ENCODE measurements at places on chromosomes 5 and 9.

DNA sequence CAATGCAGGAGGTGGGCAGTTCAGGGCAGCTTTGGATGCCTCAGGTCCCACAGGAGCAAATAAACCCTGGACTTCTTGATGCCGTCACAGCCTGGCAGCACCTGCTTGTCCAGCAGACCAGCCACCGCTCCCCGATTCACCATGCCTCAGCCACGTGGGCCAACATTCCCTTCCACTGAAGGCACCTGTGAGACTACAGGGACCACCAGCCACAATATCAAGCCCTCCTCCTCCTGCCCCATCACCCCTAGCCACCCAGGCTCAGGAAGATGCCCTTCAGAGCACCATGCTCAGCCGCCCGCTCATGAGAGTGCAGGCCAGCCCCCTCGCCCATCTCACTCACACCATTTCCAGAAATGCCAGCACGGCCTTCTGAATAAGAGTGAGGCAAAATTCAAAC is 234.7 kb downstream of the SYK start:
- no peak for DNase-seq

DNA sequence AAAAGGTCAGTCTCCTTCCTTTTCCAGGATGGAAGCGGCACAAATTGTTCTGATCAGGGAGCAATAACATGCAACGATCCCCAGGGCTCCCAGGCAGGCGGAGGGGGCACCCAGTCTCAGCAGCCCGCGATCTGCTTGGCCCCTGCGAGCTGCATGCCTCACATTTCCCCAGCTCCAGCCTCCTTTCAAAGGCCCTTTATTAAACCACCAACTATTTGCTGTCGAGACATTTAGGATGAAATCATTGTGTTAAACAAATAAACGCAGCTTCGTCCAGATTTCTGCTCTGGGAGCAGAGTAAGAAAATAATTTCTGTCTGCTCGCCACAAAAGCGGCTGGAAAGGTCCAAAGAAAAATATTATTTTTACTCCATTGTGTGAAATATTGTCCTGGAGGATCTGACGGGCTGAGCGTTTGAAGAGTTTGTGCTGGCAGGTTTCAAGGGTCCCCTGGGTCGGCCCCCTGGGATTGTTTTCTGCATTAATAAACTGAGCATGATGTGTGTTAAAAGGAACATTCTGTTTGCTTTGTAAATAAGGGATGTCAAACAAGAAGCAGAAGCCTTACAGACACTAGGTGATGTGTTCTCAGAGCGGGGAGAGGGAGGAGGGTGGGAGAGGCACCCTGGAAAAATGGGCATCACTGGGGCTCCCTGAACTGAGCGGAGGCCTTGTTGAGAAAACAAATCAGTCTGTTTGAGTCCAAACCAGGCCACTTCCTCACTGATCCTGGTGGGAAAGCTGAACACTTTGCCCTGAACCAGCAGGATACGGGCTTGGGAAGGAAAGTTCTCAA is 110.1 kb downstream of the FOXD1 start:
- DNase-seq = no peak

DNA sequence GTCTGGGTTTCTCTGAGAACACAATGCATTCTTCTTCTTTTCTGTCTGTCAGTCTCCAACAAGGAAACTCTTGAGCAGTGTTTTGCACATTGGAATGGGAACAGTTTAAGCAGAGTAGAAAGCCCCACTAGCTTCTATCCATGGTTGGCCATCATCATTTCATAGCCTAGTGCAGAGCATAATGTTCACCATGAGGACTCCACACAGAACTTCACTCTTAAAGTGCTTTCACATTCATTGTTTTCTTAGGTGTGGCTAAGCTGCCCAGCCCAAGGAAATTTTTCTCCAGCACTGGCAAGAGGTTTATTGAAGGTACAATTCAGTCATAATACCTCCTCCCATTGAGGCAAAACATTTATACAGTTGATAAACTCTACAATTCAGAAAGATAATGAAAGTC is 503.0 kb upstream of the CD180 start:
- no peak for DNase-seq

DNA sequence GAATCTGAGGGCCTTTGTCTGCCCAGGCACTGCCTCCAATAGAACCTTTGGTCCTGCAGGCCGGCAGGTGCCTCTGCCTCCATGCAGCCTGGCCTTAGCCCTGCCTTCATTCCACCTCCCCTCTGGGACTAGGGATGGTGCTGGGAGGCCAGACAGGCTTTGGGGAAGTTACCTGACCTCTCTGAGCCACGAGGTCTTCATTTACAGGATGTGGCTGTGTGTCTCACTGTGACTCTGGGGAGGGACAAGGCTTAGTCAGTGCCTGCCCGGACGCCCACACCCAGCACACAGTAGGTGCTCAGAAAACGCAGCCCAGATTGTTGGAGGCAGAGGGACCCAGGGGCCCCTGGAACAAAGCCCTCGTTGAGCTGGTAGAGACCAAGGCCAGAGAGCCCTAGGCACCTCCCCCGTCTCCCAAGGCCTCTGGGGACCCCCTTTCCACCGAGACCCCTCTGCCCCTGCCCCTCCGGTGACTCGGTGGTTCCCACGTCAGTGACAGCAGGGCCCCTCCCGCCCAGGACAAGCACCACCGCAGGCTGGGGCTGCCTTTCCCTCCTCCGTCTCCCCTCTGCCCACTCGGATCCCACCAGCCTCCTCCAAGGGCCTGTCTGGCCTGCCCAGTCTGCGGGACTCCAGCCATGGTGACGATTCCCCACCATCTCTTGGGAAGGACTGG is 46.9 kb upstream of the EGFL7 start:
- DNase-seq = no peak

DNA sequence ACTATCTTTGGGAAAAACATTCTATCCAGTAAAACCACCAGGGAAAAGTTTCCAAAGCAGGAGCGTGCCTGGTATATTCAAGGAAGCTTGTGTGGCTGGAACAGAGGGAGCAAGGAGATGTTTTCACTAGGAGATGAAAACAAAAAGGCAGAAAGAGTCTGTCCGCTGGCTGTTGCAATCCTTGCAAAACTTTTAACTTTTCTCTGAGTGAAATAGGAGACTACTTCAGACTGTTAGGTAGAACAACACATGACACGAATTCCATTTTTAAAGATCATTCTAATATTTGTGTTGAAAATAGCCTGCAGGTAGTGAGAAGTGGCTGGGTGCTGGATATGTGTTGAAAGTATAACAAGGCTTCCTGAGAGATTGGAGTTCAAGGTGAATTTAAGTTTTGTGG is 69.5 kb downstream of the PRR16 start:
- DNase-seq = no peak

DNA sequence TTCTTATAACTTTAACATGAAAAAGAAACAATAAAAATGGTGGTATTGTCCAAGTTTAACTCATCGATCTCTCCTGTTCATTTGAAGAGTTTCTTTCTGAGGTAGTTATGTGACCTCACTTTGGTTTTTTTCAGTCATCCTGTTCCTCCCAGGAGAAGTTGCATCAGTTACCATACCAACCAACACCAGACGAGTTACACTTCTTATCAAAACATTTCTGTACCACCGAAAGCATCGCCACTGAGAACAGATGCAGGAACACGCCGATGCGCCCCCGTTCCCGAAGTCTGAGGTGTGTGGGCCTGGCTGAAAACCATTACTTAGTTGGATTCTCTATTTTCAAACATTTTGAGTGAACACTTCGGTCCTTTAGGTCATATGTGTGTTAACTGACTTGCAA is 96.3 kb downstream of the CD180 start:
- no peak for DNase-seq

DNA sequence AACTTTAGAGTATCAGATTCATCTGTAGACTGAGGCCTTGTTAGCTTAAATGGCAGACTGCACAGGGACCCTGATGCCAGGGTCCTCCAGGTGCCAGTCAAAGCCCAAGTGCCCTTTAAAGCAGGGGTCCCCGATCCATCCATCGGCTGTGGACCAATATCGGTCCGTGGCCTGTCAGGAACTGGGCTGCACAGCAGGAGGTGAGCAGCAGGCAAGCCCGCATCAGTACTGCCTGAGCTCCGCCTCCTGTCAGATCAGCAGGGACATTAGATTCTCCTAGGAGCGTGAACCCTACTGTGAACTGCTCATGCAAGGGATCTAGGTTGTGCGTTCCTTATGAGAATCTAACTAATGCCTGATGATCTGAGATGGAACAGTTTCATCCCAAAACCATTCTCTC is 403.4 kb downstream of the RAB3C start:
- no peak for DNase-seq

- no peak for DNase-seq
These were observed 11.9 kb downstream of the UNC5A start for GRCh38 chr5:176822041-176822792.

GRCh38 chr5:1050423-1051365 is 42.1 kb downstream of the NKD2 start:
- DNase-seq = no peak

GRCh38 chr5:172885597-172886340 is 51.7 kb downstream of the ERGIC1 start:
- DNase-seq = no peak

DNA sequence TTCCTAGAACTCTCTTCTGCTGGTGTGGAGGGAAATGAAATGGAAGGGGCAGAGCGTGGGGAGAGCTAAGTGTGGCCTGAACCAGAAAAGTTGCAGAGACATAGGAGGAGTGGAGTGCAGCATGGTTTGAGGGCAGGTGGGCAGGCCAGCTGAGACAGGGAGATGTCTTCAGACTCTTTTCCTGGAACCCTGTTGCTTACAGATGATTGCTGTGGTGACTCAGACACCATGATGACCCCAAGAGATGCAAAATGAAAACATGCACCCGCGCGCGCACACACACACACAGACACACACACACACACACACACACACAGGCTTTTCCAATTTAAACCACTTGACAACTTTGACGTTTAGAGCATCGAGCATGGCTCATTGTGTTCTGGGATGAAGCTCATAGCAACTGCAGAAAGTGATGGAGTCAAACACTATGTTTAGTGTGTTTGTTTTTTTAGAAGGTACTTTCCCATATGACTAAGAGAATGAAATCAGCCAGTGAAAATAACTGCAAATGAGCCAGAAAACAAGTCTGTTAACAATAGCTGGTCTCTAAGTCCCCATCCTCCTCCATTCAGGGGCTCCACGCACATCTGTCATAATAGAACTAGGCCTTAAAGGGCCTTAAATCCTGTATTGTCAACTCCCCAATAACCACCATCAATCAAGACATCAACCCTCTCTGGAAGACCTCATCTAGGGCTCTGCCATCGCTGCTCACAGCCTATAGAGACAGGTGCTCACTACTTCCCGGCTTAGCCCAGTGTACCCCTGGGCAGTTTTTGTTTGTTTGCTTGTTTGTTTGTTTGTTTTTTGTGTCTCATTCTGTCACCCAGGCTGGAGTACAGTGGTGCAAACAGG is 9.6 kb downstream of the TMOD1 start:
- peak; percentile 24 for DNase-seq

DNA sequence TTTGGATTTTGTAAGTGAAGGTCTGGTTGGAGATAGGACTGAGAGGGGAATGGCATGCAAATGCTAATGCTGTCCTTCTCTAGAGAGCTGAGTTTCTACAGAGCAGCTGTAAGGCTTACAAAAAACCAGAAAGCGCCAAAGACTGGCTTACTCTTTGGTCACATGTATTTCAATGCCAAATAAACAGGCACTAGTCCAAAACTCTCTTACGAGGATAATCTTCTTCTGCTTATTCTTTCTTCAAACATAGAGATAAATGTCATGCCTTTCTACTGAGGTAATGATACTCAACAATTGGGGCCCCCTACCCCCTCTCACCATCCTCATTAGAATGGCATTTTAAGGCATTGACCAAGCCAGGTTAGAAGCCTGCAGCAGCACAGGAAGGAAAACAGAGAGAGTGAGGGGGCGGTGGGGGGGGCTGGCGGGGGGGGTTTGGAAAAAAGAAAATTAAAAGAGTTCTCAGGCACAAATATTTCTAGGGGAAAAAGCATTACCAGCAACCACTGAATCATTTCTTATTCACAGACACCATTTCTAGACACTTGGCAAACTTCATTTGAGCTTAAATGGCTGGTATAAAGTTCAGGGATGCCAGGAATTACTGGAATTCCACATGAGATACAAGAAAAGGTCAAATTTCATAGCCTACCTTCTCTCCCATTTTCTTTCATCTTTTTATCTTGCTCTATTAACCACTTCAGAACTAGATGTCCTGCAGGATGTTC is 34.0 kb downstream of the PUM3 start:
- DNase-seq = peak; percentile 23

- no peak for DNase-seq
These were observed 165.8 kb upstream of the MAP3K1 start for GRCh38 chr5:56649569-56649968.

DNA sequence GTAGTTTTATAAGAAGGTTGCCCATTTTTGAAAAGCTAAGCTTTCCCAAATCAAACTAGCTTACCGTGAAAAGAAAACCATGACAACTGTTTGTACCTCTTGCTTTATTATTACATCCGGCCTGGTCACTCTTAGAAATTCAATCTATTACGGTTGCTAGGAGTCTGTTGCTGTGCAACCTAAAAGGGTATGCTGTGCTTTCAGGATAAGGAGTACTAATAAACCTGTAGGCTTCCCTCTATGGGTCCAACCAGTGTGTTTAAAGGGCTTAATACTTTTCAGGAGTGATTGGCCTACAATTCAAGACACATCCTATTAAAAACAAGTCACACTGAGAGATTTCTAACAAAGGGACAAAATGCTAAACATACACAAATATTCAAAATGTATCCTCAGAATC is 27.1 kb downstream of the RFX3 start:
- DNase-seq = no peak

- no peak for DNase-seq
These were observed 96.2 kb downstream of the TAF11L14 start for GRCh38 chr5:17730421-17730820.

- no peak for DNase-seq
These were observed 85.1 kb upstream of the GRHPR start for GRCh38 chr9:37337301-37337890.

DNA sequence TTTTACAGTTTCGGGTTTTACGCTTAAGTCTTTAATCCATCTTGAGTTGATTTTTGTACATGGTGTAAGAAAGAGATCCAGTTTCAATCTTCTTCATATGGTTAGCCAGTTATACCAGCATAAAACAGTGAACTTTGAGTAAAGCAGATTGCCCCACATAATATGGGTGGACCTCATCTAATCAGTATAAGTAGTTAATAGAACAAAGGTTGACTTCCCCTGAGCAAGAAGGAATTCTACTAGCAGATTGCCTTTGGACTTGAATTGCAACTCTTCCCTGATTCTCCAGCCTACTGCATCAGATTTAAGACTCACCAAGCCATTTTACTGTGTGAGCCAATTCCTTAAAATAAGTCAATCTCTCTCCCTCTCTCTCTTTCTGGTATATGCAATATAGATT is 173.2 kb downstream of the SNCAIP start:
- no peak for DNase-seq

- DNase-seq = no peak
These were observed 60.3 kb downstream of the RFK start for GRCh38 chr9:76333964-76334363.

DNA sequence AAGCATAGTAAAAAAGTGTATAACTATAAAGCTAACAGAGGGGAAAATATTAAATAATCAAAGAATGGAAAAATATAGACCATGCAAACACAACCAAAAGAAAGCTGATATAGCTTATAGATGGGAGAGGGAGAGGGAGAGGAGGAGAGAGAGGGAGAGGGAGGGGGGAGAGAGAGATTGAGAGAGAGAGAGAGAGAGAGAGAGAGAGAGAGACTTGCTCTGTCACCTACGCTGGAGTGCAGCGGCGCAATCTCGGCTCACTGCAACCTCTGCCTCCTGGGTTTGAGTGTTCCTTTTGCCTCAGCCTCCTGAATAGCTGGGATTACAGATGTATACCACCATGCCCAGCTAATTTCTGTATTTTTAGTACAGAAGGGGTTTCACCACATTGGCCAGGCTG is 110.6 kb downstream of the RAPGEF6 start:
- no peak for DNase-seq

GRCh38 chr5:127055880-127056653 is 17.2 kb downstream of the C5orf63 start:
- DNase-seq = no peak

GRCh38 chr9:117662651-117663050 is 41.6 kb upstream of the TLR4 start:
- DNase-seq = no peak

Data from T1000 (cell line).